ENCODE measurements at places on chromosomes 4 and X.

DNA sequence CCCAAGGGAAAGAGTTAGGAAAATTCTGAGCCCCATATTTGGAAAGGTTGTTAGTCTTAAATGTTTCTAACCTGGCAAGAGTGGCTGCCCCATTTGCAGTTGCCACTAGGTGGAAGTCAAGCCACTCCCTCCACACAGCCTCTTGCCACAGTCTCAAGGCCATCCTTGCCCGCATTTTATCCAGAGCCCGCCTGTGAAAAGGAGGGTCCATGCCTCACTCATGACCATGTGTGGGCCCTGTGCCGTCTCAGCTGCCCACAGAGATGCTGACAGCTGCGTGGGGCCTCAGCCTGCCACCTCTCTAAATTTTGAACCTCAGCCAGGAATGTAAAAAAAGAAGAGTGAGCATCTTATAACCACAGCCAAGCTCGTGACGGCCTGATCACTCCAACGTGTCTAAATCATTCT is 201.5 kb upstream of the FAM241A start:
- DNase-seq, result no peak

GRCh38 chrX:120560405-120560841 is 339 bp downstream of the CUL4B start:
- no peak for DNase-seq

GRCh38 chr4:88697141-88697540 is 488 bp downstream of the NAP1L5 start:
- DNase-seq, result no peak

GRCh38 chr4:37795581-37796195 is 30.8 kb upstream of the PGM2 start:
- no peak for DNase-seq

- DNase-seq, result no peak
Measured at GRCh38 chr4:48767055-48767929, 12.8 kb downstream of the FRYL start.

DNA sequence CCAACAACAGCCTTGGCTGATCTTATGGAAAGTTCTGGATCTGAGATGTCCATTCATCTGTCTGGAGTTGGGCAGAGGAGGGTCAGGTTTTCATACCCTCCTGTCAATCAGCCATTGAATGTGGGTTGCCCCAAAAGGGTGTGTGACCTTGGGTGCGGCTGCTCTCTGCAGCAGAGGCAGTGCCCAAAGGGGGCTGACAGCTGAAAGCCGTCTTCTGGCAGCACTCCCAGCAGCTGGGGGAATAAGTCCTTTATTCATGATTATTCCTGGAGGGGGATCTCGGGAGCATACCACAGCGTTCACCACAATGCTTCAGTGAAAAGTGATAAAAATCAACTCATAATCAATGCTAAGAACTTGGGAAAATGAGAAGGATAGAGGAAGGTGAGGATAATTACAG is 54.7 kb downstream of the OTC start:
- no peak for DNase-seq

DNA sequence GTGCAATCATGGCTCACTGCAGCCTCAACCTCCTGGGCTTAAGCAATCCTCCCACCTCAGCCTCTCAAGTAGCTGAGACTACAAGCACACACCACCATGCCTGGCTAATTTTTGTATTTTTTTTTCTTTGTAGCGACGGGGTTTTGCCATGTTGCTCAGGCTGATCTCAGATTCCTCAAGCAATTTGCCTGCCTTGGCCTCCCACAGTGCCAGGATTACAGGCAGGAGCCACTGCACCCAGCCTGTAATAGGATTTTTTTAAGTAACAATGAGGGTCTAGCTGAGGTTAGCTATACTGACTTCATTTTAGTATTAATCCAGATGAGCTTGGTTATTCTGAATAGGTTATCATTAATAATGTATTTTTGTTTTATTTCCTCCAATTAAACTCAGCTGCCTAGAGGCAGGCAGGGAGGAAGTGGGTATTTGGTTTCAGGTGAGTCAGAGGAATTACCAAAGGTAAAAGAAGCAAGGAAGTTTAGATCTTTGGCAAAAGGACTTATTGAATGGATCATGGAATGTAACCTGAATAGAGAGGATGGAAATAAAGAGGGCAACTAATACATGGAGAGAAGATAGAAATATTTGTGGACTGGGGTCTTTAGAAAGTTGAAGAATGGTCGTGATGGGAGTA is 1023.3 kb upstream of the TENM3 start:
- no peak for DNase-seq

GRCh38 chr4:151169223-151169622 is 69.8 kb downstream of the RPS3A start:
- no peak for DNase-seq

DNA sequence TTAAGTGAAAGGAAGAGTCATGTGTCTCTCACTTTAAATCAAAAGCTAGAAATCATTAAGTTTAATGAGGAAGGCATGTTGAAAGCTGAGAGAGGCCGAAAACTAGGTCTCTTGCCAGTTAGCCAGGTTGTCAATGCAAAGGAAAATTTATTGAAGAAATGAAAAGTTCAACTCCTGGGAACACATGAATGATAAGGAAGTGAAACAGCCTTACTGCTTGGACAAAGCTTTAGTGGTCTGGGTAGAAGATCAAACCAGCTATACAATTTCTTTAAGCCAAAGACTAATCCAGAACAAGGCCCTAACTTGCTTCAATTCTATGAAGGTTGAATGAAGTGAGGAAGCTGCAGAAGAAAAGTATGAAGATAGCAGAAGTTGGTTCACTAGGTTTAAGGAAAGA is 24.9 kb downstream of the RHOH start:
- DNase-seq, result no peak

DNA sequence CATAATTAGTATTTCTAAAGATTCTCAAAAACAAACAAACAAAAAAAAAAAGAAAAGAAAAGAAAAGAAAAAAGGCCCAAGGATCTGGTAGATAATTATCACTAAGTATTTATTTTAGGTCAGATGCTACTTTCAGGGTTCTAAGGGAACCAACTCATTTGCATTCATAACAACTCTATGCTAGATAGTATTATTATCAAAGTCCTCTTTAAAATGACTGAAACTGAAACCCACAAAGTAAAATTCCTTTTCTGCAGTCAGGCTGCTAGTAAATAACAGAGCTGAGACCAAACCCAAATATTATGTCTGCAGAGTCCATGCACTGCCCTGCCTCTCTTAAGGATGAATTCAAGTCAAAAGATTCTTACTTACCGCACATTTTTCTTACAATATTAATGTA is 38.3 kb upstream of the MAPK10 start:
- no peak for DNase-seq

DNA sequence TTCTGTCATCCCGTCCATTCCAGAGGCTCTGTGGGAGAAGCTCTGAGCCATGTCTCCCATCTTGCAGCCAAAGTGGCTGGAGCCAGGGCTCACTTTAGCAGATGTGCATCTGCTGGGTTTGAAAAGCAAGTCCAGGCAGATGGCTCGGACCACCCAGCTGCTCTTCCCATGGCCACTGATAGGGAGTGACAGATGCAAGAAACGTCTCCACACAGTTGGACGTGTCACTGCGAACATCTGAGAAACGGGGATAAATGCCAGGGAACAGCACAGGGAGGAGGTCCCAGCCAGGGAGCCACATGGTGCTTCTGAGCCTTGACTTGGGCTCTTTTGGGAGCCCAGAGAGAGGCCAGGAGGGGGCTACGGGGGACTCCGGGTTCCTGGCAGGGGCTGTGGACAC is 242.3 kb downstream of the AFAP1 start:
- DNase-seq, result no peak

GRCh38 chr4:22625311-22625710 is 67.4 kb upstream of the GBA3 start:
- no peak for DNase-seq

- DNase-seq, result no peak
Measured at GRCh38 chr4:57373991-57374390, 263.8 kb upstream of the IGFBP7 start.

- DNase-seq, result no peak
Measured at GRCh38 chrX:26160301-26160700, at the start of gene MAGEB6B. TSS of gene MAGEB6B (plus strand) at chrX:26160601. CDS start at chrX:26160601, 0 bp downstream.

GRCh38 chr4:69731847-69732246 is 28.6 kb downstream of the SULT1B1 start:
- no peak for DNase-seq

GRCh38 chr4:29970626-29971025 is 749.5 kb upstream of the PCDH7 start:
- no peak for DNase-seq

DNA sequence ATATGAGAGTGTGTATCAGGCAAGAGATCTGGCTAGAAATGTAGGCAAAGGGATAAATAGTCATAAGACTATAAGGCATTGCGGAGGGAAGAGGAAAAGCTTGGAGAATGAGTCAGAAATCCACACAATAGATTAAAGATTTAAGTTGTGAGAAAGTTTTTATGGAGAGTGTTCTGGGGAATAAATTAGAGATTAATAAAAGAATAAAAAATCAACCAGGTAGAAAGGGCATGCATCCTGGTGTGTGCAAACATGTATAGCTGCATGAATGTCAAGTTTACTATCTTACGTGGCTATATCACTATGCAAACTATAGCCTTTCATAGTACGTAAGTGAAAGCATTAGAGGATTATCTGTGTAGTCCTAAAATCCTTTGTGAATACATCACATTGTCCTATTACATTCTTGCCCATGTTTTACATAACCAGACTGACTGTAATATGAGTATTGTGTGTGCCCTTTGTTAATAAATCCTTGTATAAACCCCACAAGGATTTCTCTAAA is 36.9 kb downstream of the SNCA start:
- no peak for DNase-seq

DNA sequence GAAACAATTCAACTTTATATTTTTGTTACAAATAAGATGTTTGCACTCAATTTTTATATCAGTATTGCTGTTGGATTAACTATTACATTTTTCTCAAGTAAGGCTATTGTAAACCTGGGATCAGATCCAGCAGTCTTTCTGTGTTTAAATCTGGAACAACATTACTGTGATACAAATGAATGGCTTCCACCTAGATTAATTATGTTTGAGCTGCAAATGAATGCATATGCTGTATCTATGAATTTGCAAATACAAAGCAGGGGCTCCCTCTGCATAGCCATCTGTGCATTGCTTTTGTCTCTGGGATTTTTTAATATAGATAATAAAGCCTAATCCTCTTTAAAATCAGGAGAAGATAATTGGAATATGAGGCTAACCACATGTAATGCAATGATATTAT is 69.8 kb upstream of the NEIL3 start:
- no peak for DNase-seq

GRCh38 chrX:140180585-140180984 is 215.3 kb upstream of the CXorf66 start:
- no peak for DNase-seq

GRCh38 chr4:174714393-174715211 is 114.4 kb downstream of the GLRA3 start:
- DNase-seq, result no peak

DNA sequence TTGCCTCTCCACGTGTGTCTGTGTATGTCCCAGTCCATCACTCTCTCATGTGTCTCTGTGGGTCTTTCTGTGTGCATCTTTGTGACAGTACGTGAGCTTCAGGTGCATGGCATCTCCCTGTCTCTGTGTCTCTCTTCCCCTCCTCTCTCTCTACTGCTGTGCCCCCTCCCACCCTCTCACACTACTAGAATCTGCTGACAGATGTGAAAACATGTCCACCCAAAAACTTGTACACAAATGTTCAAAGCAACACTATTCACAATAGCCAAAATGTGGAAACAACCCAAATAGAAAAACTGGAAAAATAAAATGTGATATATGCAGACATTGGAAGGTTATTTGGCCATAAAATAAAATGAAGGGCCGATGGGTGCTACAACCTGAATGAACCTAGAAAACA is 10.0 kb downstream of the EVC start:
- no peak for DNase-seq

- DNase-seq, result no peak
Measured at GRCh38 chr4:46656071-46656470, 253.0 kb downstream of the COX7B2 start.

- no peak for DNase-seq
Measured at GRCh38 chrX:1336948-1337779, 579 bp downstream of the IL3RA start.

- DNase-seq, result no peak
Measured at GRCh38 chr4:174627473-174627872, 105.2 kb upstream of the HPGD start.

- peak; percentile 70 for DNase-seq
Measured at GRCh38 chrX:40175511-40176350, 78.0 kb upstream of the BCOR start.

- no peak for DNase-seq
Measured at GRCh38 chr4:72112514-72113156, 80.8 kb downstream of the NPFFR2 start.

GRCh38 chrX:110512341-110512740 is 153.7 kb downstream of the RTL9 start:
- DNase-seq, result no peak

- DNase-seq, result no peak
Measured at GRCh38 chr4:169229571-169230028, 41.2 kb downstream of the SH3RF1 start.

DNA sequence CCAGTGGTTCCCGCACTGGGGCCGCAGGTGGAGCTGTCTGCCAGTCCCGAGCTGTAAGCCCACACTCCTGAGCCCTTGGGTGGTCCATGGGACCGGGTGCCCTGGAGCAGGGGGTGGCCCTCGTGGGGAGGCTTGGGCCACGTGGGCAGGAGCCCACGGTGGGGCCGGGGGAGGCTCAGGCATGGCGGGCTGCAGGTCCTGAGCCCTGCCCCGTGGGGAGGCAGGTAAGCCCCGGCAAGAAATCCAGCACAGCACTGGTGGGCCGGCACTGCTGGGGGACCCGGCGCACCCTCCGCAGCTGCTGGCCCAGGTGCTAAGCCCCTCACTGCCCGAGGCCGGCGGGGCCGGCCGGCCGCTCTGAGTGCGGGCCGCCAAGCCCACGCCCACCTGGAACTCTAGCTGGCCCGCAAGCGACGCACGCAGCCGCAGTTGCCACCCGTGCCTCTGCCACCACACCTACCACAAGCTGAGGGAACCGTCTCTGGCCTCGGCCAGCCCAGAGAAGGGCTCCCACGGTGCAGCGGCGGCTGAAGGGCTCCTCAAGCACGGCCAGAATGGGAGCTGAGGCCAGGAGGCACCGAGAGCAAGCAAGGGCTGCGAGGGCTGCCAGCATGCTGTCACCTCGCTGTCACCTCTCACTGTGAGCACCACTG is 2.0 kb upstream of the METAP1 start:
- no peak for DNase-seq

GRCh38 chrX:115372152-115372551 is 82.6 kb downstream of the LUZP4 start:
- DNase-seq, result no peak

GRCh38 chrX:17078031-17078720 is 131.7 kb downstream of the REPS2 start:
- no peak for DNase-seq

GRCh38 chrX:121958886-121959285 is 911.5 kb downstream of the GLUD2 start:
- DNase-seq, result no peak

- no peak for DNase-seq
Measured at GRCh38 chr4:115454228-115454627, 340.8 kb upstream of the NDST4 start.

All from activated CD4-positive, alpha-beta T cell treated with anti-CD3 and anti-CD28 coated beads, Interleukin-2, amount 50 U/mL, for 24 hours (primary cell).